Activated CD4-positive, CD25-positive, alpha-beta regulatory T cell treated with anti-CD3 and anti-CD28 coated beads, Interleukin-2, amount 50 U/mL, for 72 hours (primary cell): ENCODE measurements at places on chromosomes 1 and 21.

DNA sequence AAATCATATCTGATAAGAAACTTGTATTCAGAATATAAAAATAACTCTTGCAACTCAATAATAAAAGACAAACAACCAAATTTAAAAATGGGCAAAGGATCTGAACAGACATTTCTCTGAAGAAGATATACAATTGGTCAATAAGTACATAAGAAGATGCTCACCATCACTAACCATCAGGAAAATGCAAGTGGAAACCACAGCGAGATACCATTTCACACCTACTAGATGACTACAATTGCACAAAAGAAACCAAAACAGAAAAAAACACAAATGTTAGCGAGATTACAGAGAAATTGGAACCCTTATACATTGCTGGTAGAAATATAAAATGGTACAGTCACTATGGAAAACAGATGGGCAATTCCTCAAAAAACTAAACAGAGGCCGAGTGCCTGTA lies 11.5 kb upstream of the ZNF683 start:
- DNase-seq = no peak

DNA sequence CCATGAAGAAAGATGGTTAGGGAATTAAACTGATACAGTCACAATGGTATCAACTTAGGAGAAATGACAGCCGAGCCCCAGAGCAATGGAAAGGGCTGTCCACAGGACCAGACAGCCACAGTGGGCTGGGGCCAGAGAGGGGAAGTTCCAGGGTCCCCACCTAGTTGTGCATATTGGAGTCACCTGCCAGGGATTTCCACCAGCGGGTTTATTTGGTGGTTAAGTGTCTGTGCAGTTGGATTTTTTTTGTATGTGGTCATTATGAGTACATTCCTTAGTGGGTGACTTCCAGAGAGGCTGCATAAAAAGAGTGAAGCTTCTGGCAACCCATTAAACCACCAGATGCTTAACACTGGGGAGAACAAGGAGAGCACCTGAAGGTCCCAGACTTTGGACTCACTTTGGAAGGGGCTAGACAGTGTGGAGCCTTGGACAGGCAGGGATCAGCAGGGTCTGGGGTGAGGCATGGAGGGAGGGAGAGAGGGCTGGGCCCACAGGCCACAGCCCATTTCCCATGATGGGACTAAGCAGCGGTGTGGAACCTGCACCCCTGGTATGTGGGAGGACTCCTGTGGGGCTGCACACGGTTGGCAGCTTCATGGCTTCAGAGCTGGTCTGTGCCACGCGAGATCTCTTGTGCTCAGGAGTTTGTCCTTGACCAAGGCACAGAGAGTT lies 7.8 kb upstream of the PTTG1IP start:
- DNase-seq = no peak

GRCh38 chr21:28337315-28337714 lies 655.4 kb downstream of the LTN1 start:
- no peak for DNase-seq

- DNase-seq = peak; percentile 16
Measured at GRCh38 chr1:227940791-227941241, 6.9 kb downstream of the WNT9A start.

- DNase-seq = no peak
Measured at GRCh38 chr1:208219659-208220282, 24.4 kb downstream of the PLXNA2 start.

DNA sequence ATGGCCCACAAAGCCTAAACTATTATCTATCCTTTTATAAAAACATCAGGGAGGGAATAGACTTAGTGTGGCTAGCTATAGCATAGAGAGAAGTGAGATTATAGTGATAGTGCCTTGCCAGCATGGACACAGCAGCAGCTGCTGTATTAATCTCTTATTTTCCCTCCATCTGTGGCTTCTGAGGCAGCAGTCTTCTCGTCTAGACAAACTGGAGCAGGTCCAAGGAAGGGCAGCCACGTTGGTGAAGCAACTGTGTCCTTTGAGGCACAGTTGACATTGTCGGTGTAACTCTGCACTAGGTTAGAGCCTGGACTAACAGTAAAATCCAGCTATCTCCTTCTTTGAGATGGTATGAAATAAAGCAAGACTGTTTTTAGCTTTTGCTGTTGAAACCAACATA lies 131.3 kb downstream of the CACHD1 start:
- DNase-seq = no peak

GRCh38 chr1:23217421-23218115 lies at the start of gene HTR1D:
Gene HTR1D (minus strand): TSS chr1:23217502. CDS start chr1:23194219, 23,283 bp downstream.
- no peak for DNase-seq

- no peak for DNase-seq
Measured at GRCh38 chr1:181221078-181221477, 132.6 kb downstream of the IER5 start.

GRCh38 chr21:44415073-44416025 lies 40.0 kb upstream of the LRRC3 start:
- DNase-seq = no peak

DNA sequence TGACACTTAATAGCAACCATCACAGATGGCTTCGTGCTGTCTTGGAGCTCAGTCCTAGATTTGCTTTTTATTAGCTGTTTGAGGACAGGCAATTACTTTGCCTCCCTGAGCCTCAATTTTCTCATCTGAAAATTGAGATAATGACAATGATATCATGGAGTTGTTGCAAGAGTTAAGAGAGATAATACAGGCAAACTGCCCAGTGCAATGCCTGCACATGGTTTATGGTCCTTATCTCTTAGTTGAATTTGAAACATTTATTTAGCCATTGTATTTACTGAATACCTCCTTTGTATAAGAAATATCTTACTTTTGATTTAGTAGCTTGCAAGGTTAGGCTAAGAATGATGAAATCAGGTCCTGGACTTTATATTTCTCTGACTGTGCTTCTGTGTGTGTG lies 17.7 kb downstream of the KCNA2 start:
- no peak for DNase-seq

- no peak for DNase-seq
Measured at GRCh38 chr21:27818847-27819246, 852.0 kb upstream of the ADAMTS5 start.

- no peak for DNase-seq
Measured at GRCh38 chr1:183914276-183914675, 109.4 kb downstream of the RGL1 start.

GRCh38 chr1:243798726-243799125 lies 51.3 kb downstream of the AKT3 start:
- no peak for DNase-seq
